Activated CD4-positive, alpha-beta T cell treated with anti-CD3 and anti-CD28 coated beads, Interleukin-2, amount 50 U/mL, for 4 hours (primary cell): ENCODE measurements at places on chromosomes 1 and 21.

- no peak for DNase-seq
Measured at GRCh38 chr1:201724039-201724765, 104.8 kb upstream of the IPO9 start.

DNA sequence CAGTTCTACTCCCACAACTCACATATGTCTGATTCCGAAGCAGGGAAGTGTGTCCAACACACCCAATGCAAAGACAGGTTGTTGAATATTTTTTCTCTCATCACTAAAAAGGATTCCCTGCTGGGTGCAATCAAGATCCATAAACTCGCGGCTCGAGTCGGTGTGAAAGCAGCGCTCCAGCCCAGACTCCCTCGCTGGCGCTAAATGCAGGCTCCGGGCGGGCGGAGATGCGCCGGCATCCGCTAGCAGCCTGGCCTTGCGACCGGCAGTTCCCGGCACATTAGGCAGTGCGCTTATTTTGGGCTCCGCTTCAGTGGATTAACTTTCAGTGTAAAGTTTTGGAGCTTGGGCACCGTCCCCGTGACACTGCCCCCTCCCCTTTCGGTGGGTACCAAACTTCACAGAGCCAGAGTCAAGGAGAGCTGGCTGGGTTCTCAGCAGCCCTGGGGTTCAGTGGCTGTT lies 87.7 kb upstream of the POU3F1 start:
- DNase-seq: no peak

DNA sequence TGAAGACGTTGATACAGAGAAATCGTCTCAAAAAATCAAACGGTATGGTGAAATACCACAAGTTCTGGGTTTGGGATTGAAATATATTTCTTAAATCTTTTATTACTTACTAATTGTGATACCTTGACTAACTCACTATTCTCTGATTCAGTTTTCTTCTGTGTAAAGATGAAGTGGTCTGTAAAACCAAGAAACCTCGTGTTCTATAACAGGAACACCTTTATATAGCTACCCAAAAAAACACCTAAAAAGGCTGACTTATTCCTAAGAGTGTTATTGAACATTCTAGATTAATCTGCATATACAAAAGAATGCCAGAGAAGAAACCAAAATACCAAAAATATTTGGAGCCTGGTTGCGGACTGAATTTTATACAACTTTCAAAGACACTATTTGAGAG lies 721 bp downstream of the LRRIQ3 start:
- DNase-seq: no peak

- DNase-seq: no peak
Measured at GRCh38 chr1:65467536-65467935, 47.1 kb downstream of the LEPR start.

GRCh38 chr21:32884062-32884461 lies 112.5 kb upstream of the PAXBP1 start:
- DNase-seq: no peak

DNA sequence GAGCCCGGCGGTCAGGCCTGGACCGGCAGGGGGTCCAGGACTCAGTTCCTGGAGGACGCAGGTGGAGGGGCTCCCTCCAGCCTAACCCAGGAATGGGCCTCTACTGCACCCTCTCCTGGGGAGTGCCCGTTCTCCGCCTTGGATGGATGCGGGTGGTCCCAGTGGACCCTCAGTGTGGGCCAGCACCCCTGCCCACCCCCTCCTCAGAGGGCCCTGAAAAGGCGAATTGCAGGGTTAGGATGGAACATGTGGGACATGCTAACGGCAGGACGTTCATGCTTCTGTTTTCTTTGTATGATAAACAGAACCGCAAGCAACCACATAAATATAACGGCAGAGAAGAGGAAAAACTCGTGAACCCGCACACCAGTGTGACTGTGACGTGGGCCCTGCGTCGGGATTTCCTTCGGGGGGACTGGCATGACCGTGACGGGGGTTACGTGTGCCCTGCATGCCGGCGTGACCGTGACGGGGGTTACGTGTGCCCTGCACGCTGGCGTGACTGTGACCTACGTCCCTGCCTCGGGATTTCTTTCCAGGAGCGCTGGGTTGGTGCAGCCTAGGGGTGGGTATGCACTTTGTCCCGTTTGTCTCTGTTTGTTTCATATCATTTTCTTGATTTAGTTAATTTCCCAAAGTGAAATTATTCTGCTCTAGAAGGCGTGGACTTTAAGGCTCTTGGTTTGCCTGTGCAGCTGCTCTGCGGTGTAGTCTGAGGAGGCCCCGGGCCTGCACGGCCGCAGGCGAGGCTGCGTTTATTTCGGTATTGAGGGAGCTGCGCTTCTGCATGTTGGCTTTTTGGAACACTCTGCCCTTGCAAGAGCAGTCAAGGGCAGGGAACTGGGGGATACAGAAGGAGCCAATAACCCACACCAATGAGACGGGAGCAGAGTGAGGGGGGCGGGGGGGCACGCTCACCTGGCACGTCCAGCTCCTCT lies 3.1 kb downstream of the FTCD start:
- DNase-seq: no peak

GRCh38 chr1:88774151-88774556 lies 90.1 kb downstream of the PKN2 start:
- DNase-seq: no peak

DNA sequence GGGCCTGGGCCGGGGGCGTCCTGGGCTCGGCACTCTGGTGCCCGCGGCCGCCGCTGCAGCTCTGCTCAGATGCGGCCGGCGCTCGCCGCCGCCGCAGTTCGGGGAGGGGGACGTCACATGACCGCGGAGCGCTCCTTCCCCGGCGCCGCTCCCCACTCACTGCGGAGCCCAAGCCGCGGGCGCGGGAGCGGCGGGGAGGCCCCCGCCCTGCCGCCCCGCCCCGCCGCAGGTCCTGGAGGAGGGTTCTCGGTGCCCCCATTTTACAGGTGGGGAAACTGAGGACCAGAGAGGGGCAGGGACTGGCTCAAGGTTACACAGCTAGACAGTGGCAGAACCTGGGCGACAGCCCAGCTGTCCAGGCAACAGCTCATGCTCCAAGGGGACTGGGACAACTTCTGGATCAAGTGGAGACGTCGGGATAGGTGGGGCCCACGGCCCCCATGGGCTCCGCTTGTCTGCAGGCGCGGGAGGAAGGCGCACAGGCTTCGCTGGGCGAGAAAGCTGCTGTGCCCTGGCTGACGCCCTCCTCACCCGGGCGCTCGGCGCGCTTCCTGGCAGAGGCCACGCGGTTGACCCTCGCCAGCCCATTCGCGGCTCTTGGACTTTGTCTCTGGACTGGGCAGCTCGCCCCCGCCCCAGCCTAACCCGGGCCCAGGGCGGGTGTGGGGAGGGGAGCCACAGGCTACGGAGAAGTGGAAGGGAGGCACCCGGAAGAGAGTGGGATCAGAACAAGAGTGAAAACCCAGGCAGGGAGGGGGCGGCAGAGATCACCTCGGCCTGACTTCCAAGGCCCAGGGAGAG lies at the start of gene RAP1GAP:
Gene RAP1GAP, minus strand, starts transcription at position 100 of the 801 bp plus-strand sequence. CDS start 49,325 bp downstream, outside the sequence.
- DNase-seq: no peak

DNA sequence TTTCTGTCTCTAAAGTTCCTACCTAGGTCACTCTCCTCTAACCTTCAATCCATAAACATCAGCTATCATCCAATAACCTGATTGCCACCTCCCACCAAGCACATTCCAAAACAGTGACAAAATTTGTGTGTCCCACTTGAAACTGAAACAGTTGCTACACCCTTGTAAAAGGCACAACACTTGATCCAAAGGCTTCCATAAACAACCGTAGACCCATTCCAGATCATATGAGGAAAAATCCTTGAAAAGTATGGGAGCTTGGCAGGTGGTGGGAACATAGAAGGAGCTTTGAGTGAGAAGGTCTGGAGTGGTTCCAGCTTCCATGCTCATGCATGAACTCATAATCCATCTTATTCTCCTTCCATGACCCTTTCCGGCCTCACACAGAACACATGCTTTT lies 82.0 kb upstream of the ATP1A1 start:
- DNase-seq: no peak

- no peak for DNase-seq
Measured at GRCh38 chr1:147167365-147167764, 4.9 kb downstream of the PRKAB2 start.

DNA sequence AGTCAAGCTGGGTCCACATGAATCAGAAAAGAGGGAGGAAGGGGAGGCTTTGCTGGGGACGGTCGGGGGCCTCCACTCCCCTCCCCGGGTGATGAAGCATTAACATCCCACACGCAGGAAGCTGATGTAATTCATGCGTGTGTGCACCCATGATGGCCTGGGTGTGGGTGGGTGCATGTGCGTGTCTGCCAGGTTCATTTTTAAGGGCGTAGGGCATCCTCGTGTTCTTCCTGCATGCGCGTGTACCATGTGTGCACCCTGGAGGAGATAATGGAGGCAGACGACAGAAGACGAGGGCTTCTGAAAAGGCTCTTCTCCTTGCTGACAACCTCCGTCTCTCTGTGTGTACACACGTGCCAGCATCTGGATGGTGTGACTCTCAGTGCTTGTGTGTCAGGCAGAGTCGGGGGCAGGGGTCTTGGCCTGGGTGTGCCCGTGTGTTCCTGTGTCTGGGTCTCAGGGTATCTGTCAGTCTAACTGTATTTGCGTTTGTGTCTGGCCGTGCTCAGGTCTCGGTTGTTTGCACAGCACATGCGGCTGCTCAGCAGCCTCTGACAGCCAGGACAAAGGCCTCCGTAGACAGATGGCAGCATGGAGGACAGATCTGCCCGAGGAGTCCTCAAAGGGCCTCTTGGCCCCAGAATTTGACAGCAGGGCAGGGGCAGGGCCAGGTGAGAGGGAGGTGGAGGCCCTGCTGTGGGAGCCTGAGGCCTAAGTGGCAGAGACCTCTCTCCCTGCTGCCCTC lies 2.4 kb downstream of the RAP1GAP start:
- no peak for DNase-seq

DNA sequence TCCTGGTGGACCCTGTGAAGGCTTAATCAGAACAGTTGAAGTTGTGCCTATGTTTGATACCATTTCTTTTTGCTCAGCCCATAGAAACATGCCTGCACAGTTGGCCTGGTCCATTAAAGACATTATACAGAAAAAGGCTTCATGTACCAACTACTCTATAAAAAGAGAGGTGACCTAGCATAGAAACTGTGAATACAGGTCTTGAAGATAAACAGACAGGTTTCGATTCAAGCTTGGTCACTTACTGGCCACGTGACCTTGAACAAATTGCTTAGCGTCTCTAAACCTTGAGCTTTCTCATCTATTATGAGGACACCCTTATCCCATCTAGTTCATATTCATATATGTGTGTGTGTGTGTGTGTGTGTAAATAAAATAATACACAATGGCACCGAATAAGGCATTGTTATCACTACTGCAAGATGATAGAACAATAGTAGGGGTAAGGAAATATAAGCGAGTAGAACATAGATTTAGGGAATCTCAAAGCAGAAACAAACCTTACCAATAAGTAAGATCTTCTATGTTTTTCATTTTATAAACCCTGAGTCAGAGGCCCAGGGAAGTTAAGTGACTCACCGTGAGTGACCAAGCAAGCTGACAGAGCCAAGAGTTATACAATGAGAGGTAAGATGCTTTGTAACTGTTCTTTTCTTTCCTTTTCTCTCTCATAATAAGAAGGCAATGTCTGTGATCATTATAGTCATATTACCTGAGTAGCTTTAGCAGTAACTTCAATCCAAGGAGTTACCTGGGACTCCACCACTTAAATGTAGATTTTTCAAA lies 476.8 kb upstream of the DEPDC1 start:
- no peak for DNase-seq

DNA sequence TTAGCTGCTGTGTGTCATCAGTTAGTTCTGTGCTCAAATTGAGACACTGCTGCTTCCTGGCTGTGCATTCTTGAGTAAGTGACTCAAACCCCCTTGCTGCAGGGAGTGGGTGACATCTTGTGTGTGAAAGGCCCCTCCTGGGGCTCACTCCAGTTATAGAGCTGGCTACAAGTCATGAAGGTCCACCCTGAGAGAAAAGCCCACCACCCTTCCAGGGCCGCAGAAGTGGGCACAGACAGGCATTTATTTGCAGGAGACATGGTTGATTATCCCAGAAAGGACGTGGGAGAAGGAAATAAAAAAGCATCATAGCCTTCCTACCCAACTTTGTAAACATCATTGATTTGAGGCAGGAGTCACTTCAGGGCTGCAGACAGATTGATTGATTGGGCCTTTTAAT lies 550.6 kb downstream of the MATN1 start:
- no peak for DNase-seq

- DNase-seq: no peak
Measured at GRCh38 chr1:5225707-5226704, 571.6 kb downstream of the AJAP1 start.

GRCh38 chr1:204294357-204294756 lies 65.4 kb downstream of the PLEKHA6 start:
- DNase-seq: no peak

GRCh38 chr1:103513711-103514110 lies 11.8 kb upstream of the RNPC3 start:
- no peak for DNase-seq

DNA sequence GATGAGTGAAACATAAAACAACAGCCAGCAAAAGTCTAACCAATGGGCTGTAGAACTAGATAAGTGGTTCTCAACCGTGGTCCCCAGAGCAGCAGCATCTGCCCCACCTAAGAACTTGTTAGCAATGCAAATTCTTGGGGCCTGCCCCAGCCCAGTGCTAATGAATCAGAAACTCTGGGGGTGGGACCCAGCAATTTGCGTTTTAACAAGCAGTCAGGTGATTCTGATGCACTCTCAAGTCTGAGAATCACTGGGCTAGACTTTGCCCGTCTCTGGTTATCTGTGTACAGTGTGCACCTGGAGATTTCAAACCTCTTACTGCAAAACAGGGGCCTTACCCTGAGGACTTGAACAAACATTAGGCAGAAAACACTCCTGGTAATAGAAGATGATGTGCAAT lies 66.5 kb downstream of the PLXNA2 start:
- no peak for DNase-seq

- peak; percentile 5 for DNase-seq
Measured at GRCh38 chr1:8671306-8671917, 146.0 kb downstream of the RERE start.

- DNase-seq: no peak
Measured at GRCh38 chr1:183604038-183604808, 14.0 kb upstream of the NCF2 start.

DNA sequence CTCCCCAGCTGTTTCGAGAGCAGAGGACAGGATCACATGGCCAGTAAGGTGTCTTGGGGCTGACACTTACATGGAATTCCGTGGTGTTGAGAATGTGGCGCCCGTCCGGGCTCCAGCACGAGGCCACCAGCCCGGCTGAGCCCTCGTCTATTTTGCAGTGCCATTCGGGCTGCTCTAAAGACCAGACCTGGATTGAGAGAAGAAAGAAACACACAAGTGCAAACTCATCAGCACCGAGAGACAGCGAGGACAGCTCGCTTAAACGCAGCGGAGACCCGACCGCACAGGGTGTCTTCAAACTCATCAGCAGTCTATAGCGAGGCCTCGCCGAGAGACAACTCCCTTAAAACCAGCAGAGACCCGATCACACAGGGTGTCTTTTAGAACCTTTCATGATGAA lies 3.3 kb downstream of the WRAP73 start:
- DNase-seq: no peak

DNA sequence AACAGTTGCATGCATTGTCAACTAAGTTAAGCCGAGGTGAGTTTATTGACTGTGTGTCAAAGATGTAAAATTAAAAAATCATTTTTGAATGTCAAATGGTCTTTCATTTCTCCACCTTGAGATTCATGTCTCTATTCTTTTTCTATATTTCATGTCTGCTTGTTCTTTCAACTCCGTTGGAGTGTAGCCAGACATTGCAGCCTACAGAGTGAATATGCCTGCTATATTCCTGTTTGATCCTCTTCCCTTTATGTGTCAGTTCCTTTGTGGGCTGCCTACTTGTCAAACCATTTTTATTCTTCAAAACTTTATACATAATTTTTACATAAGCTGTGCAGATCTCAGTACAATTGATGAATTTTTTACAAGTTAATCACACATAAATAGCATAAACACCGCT lies 1325.8 kb upstream of the PRMT6 start:
- DNase-seq: no peak

GRCh38 chr1:208132287-208132882 lies 111.8 kb downstream of the PLXNA2 start:
- DNase-seq: peak; percentile 24
